Stimulated activated CD4-positive, alpha-beta T cell treated with anti-CD3 and anti-CD28 coated beads, Interleukin-15, amount 100 ng/mL, for 24 hours (primary cell): ENCODE measurements at places on chromosomes 7 and 10.

GRCh38 chr7:155511702-155511996, 34.7 kb downstream of the CNPY1 start:
- DNase-seq, result no peak

DNA sequence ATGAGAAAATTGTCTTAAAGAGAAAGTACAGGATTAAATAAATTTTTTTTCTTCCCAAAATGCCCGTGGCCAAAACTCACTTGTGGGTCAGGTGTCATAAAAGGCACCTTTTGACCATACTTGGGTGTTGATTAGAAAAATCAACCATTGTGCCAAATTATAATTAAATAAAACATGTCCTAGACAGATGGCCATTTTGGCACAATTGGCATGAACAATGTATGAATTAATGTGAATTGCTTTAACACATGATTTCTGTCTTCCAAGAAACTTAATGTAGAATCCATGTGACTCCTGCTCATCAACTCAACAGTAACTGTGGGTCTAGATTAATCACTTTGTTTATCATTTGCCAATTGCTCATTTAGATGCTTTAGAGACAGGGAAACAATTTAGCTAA, 64.0 kb downstream of the CSTF2T start:
- no peak for DNase-seq

- DNase-seq, result no peak
Observed at GRCh38 chr10:94571528-94571927, 25.9 kb downstream of the HELLS start.

DNA sequence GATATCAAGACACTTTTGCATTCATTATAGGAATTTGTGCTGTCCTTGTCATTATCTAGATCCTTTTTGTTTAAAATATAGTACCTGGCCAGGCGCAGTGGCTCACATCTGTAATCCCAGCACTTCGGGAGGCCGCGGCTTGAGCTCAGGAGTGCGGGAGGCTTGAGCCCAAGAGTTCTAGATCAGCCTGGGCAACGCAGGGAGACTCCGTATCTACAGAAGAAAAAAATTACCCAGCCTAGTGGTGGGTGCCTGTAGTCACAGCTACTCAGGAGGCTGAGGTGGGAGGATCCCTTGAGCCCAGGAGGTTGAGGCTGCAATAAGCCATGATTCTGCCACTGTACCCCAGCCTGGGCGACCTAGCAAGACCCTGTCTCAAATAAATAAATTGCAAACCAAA, 621 bp upstream of the MORN4 start:
- DNase-seq, result peak; percentile 34

- DNase-seq, result peak; percentile 51
Observed at GRCh38 chr10:67790534-67791408, 47.2 kb downstream of the DNAJC12 start.
